Right kidney (tissue), 9 donors: ENCODE measurements at places on chromosomes 2 and 18.

DNA sequence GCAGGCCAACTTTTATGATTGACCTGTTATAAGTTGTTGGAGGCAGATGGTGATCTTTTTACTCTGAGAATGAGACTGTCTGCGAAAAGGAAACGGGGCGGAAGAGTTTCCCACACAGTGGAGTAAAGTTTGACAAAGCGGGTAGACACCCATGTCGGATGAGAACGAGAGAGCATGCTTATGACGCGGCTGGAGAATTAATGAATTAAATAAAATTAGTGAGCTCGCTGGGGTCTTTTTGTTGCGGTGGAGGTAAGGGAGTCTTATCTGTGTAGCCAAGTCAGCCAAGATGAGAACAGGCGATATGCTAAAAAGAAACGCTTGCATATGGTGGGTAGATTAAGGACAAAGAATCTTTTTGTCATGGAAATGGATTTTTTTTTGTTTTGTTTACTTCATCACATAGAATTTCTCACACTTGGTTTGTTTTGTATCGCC is 1.8 kb downstream of the SALL3 start:
- DNase-seq = peak; percentile 61

DNA sequence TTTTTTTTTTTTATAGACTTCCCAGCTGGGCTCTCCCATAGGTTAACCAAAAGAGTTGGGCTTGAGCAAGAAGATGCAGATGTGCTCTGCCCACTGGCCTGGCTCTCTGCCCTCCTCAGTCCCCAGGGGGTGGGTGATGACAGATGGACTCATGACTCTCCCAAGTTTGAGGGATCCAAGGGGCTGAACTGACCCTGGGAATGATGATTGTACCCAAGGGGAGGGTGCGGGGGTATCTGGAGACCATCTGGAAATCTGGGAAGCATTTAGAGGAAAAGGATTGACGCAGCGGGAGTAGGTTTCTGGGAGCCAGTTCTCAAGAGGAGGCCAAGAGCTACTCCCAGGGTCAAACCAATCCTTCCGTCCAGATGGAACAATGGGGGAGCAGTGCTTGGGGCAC is 330.8 kb downstream of the CYP26B1 start:
- DNase-seq = no peak

DNA sequence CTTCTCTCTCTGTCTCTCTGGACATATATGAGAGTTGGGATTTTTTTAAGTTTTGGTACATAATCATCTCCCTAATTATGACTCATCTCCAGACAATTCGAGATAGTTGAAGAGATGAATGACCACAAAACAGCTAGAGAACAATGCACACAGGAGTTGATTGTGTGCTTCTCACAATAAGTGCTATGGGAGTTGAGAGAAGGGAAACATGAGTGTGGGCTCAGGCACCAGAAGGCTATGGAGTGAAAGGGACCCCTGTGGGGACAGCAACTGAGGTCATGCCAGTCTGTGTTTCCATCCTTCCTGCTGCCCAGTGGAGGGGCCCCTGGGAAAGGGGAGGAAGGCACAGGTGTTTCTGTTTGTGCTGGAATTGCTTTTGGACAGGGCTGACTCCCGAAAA is 6.5 kb upstream of the YWHAQ start:
- no peak for DNase-seq

DNA sequence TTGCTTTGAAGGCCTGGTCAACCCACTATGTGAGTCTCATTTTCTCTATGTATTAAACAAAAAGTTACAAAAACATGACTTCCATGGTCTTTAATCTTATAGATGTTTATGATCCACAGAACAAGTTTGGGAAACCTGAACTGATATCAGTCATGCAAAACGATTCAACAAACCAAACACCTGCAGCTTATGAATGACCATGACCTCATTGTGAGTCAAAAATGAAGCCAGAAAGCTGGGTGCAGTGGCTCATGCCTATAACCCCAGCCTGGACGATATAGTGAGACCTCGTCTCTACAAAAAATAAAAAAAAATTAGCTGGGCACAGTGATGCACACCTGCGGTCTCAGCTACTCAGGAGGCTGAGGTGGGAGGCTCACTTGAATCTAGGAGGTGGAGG is 270.4 kb upstream of the CCDC68 start:
- no peak for DNase-seq

DNA sequence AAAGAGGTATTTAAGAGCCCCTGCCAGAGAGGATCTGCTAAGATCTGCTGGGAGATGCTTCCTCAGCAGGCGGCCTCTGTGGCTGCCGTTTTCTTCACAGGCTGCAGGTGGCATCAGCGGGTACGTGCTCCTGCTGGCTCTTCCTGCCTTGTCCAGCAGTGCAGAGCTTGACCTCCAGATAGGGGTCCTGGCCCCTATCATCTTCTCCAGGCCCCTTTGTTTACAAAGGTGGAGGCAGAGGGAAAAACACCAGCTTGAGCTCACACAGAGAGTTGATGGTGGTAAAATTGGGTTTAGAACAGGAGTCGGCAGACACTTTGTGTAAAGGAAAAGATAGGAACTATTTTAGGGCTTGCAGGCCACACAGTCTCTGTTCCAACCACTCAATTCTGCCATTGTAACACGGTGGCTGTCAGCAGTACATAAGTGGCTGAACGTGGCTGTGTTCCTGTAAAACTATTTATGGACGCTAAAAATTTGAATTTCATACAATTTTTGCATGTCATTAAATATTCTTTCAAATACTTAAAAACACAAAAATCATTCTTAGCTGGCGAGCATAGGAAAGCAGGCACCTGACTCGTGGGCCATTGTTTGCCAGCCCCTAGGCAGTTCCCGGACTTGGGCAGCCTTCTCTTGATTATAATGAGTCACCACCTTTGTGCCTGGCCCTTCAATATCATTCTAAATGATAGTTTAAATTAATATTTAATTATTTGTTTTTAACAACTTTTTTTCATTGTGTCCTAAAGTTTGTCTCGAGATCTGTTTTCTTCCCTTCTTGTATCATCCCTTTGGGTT is 98.2 kb upstream of the B3GNT7 start:
- peak; percentile 40 for DNase-seq

GRCh38 chr2:19989342-19989666 is 601 bp downstream of the WDR35 start:
- peak; percentile 34 for DNase-seq

GRCh38 chr18:6917072-6917471 is 187.6 kb downstream of the ARHGAP28 start:
- no peak for DNase-seq

GRCh38 chr2:118449401-118449800 is 361.1 kb downstream of the INSIG2 start:
- no peak for DNase-seq

GRCh38 chr2:38866773-38867443 is 8.8 kb downstream of the DHX57 start:
- no peak for DNase-seq

- DNase-seq = peak; percentile 37
These were observed 59.9 kb downstream of the DYM start for GRCh38 chr18:49400398-49401072.

DNA sequence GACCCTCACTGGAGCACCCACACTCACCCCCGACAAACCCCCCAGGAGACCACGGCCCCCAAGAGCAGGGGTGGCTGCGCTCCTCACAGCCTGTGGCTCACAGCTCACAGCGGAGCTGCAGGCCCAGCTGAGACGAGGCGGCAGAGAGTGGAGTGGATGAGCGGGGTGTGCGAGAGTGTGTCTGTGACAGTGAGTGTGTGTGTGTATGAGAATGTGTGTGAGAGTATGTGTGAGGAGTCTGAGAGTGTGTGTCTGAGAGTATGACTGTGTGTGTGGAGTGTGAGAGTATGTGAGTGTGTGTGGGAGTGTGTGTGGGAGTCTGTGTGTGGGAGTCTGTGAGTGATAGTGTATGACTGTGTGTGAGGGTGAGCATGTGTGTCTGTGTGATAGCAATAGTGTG is 55.3 kb upstream of the ID2 start:
- no peak for DNase-seq

- DNase-seq = no peak
These were observed 99.2 kb downstream of the SESTD1 start for GRCh38 chr2:179165356-179166000.

- DNase-seq = no peak
These were observed 13.6 kb upstream of the PROC start for GRCh38 chr2:127404466-127405254.

- no peak for DNase-seq
These were observed 10.1 kb downstream of the DPP4 start for GRCh38 chr2:162063899-162064298.

DNA sequence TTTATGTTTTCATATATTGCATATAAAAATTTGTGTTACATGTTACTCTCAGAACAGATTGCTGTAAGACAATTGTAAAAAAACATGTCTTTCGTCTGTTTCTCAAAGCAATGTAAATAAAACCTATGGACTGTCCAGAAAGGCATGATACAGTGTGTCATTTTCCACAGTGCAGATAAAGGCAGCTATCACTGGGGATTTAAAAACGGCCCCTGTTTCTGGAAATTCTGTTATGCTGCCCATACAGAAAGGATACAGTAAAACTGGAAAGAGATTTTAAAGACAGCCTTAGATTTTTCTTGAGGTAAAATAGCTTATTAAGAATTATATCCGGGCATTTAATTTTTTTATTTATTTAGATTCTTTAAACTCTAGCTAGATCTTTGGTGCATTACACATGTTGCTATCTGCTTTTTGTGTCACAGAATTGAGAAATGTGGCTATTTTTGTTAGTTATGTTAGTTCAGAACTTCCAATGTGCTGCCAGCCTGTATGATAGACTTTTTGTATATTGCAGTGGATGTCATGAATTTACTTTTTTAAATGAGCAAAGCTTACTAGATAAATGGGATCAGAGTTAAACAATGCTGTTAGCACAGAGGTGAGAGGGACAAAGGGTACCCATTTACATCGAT is 859 bp upstream of the INO80D start:
- DNase-seq = peak; percentile 37

DNA sequence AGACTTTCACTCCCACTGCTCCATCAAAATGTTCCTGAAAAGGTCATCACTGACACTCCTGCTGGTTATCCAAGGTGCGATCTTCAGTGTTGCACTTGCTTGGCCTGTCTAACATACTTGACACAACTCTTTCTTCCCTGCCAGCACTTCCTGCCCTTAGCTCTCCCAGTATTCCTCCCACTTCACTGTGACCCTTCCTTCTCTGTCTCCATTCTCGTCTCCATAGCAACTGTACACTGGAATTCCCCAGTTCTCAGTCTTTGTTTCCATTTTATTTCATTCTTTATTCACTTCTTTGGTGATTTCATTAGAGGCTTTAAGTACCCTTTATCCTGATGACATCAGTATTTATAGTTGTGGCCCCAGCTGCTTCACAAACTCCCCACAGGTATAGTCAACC is 333.0 kb downstream of the IRS1 start:
- DNase-seq = no peak

GRCh38 chr2:83196225-83196624 is 1262.9 kb downstream of the SUCLG1 start:
- DNase-seq = peak; percentile 4

GRCh38 chr18:38923126-38923525 is 1357.5 kb upstream of the CELF4 start:
- peak; percentile 14 for DNase-seq

DNA sequence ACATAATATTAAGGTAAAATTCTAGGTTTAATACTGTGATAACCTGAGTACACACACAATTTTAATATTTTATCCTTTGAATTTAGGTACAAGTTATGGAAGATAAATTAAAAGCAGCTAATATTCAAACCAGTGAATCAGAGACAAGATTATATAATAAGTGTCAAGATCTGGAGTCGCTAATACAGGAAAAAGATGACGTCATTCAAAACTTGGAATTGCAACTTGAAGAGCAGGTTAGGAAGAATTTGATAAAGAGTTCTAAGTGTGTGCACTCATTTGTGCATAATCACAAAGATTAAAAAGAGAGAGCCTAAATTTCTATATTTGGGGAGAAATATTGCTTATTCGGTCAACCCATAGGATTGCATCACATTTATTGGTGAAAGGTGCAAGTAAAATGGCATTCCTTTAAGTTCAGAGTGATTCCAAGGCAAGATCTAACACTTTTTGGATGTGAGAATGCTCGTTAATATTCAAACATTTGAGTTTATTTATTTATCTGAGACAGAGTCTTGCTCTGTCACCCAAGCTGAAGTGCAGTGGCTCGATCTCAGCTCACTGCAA is 16.3 kb upstream of the C1GALT1C1L start:
- no peak for DNase-seq

GRCh38 chr2:126482582-126483464 is 173.1 kb upstream of the GYPC start:
- no peak for DNase-seq

DNA sequence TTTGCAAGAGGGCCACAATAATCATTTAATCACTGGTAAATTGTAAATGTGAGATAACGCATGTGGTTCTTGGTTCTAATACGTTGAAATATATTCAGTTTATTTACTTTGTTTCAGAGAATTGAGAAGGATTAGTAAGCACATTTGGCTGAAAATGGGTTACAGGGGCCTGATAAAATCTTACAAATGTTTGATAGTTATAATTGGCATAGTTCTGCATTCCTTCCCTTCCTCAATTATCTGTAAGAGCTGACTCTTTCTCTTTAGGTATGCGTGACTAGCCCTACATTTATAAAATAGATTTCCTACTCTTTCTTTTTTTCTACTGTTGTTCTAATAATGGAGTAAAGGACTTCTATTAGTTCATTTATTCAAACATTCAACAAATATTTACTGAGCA is 685.2 kb downstream of the NUP35 start:
- DNase-seq = no peak

- no peak for DNase-seq
These were observed 50.9 kb upstream of the AFF3 start for GRCh38 chr2:100193291-100193710.

DNA sequence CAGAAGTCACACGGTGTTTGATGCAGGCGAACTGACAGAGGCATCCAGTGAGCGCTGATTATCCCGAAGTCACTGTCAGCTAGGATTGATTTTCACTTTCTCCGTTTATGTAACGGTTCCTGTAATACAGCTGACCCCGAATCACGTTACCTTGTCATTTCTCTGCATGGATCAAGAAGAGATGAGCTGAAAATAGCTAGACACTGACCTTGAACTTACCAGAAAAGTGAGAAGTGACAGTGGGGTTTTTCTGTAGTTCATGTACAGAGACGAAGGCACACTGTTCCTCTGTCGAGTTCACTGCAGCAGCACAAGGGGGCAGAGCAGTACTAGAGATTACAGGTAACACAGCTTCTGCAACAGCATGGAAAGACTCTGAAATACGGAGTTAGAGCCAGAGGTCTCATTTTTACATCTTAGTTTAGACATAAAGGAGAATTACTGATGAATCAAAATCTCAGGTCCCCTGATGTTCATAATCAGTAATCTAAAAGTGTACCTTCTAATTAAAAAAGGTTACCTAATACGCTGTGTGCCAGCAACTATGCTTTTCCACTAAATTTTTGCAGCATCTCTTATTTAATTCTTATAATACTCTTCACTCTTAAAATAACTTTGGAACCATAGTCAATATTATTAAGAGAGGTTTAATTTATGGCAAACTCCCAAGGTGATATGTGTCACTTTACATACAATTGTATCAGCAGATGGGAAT is 33.1 kb downstream of the ARHGAP15 start:
- DNase-seq = no peak

- no peak for DNase-seq
These were observed 17.3 kb downstream of the ZBTB7C start for GRCh38 chr18:48391868-48392267.
